NCI-H1092 treated with DMSO at 0.1 percent for 48 hours (cell line): ENCODE measurements at places on chromosomes 1 and 21.

DNA sequence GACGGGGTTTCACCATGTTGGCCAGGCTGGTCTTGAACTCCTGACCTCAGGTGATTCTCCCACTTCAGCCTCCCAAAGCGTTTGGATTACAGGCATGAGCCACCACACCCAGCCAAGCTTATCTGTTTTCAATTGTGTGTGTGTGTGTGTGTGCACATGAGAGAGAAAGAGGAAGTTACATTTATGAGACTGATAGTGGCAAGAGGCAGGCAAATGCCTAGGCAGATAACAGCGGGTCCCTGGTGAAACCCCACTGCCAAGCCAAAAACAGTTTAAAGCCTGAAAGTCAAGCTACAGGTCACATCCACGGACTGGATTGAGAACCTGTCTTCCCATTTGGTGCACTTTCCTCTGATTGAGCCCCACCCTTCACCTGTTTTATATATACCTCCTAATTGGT, 35.1 kb upstream of the IFNGR2 start:
- no peak for DNase-seq

- no peak for DNase-seq
Observed at GRCh38 chr1:51621161-51621560, 4.3 kb downstream of the OSBPL9 start.

GRCh38 chr1:196538473-196538872, 69.8 kb downstream of the KCNT2 start:
- DNase-seq = no peak

DNA sequence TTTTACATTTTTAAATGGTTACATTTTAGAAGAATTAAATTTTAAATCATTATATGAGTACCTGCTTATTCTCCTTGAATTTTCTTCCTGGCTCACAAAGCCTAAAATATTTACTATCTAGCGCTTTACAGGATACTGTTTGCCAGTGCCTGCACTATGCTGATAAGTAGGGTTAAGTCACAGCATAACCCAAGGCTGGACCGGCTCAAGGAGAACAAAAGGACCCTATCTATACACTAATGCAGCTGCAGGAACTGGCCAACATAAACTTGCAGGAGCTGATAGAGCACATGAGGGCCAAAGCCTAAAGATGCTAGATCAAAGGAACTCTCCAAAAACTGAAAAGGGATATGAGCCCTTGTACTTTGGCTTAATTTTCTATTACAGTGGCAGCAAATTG, 1086.9 kb upstream of the TMPRSS15 start:
- no peak for DNase-seq

GRCh38 chr1:241507189-241507863, 12.2 kb downstream of the FH start:
- DNase-seq = no peak

GRCh38 chr1:151175041-151175741, 590 bp downstream of the TMOD4 start:
- peak; percentile 54 for DNase-seq

DNA sequence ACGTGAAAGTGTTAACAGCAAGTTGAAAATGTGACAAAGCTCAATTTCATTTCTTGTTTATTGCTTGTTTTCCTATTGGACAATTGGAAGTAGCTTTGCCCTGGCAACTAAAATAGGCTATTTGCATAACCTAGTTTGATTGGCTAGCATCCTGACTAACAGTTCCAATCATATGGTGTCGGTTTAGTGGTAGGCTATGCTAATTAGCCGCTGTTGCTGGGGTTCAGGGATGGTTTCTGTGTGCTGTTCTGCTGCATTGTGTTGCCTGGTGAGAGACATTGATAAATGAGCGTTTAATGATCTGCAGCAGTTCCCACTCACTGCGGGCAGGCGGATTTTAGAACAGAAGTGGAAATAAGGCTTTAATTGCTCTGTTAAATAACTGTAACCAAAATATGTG, 68.5 kb downstream of the DYRK1A start:
- DNase-seq = no peak

DNA sequence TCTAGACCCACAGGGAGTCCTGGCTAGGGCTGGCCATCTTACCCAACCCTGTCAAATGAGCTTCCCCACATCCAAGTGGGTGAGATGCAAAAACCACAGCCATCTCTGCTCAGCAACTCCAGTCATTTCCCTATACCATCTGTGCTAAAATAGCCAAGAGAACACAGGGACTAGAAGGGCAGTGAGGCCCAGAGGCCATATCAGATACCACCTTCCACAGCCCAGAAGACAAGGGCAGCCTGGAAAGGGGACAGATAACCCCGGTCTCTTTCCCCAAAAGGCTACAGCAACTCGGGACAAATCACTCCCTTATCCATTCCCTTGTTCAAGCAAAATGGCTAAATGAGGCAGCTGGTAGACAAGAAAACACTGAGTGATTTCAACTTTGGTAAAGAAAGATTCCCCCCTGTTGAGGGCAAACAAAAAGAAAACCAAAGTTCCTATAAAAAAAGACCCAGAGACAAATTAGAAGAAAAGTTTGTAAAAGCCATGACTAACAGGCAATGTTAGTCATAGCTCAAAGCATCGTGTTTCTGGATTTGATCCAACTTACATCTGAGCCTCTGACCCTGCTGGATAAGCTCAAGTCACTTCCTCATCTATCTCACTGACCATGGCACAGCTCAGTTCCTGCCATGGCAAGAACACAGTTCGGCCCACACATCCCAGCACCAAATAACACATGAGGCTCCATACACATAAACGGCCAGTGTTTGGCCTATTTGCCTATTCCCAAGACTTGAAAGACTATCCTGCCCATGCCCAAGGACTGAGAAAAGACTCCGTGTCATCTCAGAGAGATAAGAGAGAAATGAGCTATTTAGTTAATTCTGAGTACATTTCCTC, 3.1 kb downstream of the LAMB3 start:
- DNase-seq = no peak

GRCh38 chr1:98276514-98276913, 355.7 kb upstream of the DPYD start:
- DNase-seq = no peak

GRCh38 chr1:211628417-211628816, 47.0 kb downstream of the NEK2 start:
- no peak for DNase-seq

- no peak for DNase-seq
Observed at GRCh38 chr21:32884062-32884461, 112.5 kb upstream of the PAXBP1 start.

DNA sequence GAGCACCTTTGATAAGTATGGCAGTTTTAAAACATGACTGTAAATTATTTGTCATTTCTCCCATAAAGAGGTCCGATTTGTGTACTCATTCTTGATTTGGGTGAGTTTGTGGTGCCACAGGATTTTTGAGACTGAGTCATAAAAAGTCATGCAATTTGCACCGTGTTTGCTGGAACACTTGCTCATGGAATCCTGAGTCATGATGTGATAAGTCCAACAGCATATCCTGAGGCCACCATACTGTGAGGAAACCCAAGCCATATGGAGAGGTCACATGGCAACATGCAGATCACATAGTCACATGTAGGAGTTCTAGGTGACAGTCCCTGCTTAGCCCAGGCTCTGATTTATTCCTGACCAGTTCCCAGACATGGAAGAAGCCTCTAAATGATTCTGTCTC, 40.8 kb upstream of the PRRX1 start:
- DNase-seq = no peak

DNA sequence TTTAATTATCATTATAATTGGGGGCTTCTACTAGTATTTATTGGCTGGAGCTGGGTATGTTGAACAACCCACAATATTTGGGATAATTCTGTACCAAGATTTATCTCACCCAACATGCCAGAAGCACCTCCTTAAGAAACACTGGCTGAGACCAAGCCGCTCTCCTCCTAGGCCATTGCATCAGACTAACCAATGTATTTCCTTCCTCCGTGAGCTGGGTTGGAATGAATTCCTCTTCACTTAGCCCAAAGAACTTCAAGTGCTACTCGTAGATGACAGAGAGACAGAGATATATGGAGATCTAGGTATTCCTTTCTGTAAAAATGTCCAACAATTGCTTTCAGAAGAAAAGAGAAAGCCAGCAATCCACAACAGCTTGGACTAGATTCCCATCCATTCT, 87.2 kb upstream of the ETS2 start:
- no peak for DNase-seq

GRCh38 chr1:78170859-78171258, 125.1 kb downstream of the GIPC2 start:
- DNase-seq = no peak

DNA sequence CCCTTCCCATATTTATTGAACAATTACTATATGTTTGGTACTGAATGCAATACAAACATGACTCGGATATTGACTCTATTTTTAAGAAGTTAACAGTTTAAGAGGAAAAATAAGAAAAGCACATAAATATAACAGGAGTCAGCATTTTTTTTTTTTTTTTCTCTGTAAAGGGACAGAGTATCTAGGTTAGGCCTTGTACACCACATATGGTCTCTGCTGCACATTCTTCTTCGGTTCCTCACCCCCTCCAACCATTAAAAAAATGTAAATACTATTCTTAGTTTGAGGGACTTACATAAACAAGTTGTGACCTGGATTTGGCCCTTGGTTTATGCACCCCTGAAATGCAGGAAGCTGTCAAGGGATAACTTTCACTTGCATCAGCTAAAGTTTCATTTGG, 40.4 kb downstream of the PHC2 start:
- no peak for DNase-seq

GRCh38 chr1:248884632-248885295, 21.3 kb upstream of the PGBD2 start:
- DNase-seq = no peak

DNA sequence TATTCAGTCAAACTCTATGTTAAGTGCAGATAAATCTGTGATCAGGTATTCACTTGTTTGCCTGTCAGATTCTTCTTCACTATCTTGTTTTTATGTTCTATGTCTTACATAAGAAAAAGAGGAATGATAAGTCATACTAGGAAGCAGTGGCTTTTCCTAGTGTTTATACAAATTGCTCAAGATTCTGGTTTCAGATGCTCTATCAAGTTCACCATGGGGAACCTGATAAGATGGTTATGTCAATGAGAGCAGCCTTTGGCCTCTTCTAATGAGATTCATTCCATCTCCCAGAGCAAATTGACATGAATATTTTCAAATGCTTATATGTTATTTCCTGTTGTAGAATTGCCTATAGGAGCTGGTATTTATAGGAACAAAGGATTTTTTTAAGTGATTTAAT, 218.8 kb upstream of the TMPRSS15 start:
- DNase-seq = no peak

DNA sequence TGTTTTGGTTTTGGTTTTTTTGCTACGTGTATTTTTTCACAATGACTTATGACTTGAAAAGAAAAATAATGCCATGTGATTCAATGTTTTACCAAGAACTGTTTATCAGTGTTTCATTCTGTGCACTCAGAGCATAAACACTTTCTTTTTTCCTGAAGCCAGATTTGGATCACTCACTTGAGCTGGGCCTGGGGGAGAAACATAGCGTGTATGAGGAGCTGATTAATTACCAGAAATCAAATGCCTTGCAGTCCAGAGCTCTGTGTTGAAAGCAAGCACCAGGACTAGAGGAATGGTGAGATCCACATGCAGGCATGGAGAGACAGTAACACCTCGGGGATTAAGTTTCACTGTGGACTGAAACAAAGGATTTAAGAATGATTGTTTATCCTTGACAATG, 642.1 kb upstream of the ADGRL2 start:
- no peak for DNase-seq

DNA sequence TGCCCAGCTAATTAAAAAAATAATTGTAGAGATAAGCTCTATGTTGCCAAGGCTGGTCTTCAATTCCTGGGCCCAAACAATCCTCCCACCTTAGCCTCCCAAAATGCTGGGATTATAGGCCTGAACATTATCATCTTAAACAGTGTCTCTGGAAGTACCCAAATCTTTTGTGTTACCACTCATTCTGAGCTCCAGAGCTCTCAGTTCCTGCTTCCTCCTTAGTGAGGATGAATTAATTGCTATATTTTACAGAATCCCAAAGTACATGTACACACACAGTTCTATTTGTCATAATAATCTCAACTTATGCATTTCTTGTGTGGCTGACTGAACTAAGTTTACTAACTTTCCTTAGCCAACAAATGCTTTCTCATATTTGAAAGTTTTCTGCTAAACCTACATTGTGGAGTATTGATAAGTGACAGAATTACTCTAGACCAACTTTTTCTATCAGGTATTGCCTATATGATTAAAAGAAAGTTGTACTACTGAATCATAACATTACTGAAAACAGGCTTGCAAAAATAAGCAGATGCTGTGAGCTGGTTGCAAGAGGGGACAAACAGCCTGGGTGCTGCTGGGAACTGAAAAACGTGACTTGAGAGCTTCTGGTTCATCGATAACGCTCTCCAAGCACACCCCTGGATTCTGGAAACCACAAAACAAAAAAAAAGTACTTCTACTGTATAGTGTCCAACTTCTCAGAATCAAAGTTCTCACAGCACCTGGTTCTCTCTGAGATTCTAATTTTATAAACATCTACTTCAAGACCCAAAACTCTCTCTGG, 15.3 kb downstream of the VAV3 start:
- no peak for DNase-seq

DNA sequence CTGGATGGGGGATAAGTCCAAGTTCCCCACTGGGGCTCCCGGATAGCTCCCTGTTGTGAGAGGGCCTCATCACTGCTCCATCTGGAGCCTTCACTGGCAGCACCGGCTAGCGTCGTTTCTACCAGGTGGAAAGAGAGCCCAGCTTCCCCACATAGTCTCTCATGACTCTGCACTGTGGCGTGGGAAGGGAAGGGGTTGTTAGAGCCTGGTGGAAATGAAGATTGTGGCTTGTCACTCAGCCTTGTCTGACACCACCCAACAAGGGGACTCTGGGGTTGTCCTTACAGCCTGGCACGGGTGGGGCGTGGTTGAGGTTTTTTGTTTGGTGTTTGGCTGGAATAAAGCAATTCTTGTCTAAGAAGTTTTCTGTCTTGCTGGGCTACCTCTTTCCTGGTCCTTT, 94.6 kb downstream of the ADARB1 start:
- DNase-seq = no peak

- peak; percentile 13 for DNase-seq
Observed at GRCh38 chr1:12040457-12041051, 21.3 kb downstream of the MIIP start.

- no peak for DNase-seq
Observed at GRCh38 chr1:222643606-222643937, 25.7 kb downstream of the MIA3 start.

- DNase-seq = no peak
Observed at GRCh38 chr1:24782689-24783088, 37.4 kb downstream of the CLIC4 start.

DNA sequence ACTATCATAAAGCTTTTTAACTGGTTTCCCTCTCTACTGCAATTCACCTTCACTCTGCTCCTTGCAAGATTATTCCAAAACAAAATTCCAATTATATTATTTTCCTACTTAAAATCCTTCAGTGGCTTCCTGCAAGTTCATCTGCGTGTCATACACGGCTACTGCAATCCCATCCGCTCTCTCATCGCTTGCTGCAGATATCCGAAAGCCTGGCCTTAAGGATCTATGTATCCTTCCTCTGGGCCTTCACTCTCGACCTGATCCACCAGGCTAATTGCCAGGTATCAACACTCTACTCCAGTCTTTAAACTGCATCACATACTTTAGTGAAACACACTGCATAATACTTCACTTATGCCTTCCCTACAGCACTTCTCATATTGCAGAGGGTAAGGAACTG, 44.0 kb downstream of the VAV3 start:
- no peak for DNase-seq

GRCh38 chr1:180385144-180385543, 117.2 kb downstream of the ACBD6 start:
- DNase-seq = no peak
